HS-27A (cell line): ENCODE measurements at places on chromosomes 5 and 9.

DNA sequence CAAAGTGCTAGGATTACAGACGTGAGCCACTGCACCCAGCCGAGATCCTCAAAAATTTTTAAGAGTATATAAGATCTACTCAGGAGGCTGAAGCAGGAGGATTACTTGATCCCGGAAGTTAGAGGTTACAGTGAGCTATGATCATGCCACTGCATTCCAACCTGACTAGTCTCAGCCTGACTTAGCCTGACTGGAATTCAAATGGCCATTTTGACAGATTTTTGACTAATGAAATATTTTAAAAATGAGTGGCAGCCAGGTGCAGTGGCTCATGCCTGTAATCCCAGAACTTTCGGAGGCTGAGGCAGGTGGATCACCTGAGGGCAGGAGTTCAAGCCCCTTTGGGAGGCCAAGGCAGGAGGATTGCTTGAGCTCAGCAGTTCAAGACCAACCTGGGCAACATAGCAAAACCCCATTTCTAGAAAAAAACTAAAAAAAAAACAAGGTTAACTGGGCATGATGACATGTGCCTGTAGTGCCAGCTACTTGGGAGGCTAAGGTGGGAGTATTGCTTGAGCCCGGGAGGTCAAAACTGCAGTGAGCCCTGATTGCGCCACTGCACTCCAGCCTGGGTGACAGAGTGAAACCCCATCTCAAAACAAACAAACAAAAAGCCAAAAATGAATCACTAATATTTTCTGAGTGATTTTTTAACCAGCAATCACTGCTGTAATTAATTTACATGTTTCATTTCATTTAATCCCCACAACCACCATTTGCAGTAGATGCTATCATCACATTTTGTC lies 16.6 kb downstream of the ATOX1 start:
- peak; percentile 57 for DNase-seq

DNA sequence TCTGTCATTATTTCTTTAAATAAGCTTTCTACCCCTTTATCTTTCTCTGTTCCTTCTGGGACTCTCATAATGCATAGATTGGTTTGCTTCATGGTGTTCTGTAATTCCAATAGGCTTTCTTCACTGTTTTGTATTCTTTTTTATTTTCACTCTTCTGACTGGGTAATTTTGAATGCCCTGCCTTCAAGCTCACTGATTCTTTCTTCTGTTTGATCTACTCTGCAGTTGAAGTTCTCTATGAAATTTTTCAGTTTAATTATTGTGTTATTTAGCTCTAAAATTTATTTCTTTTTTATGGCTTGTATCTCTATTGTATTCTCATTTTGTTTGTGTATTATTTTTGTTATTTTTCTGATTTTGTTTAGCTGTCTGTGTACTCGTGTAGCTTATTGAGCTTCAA lies 89.3 kb upstream of the SLCO4C1 start:
- DNase-seq = no peak

GRCh38 chr5:88195636-88196035 lies 73.0 kb downstream of the TMEM161B start:
- no peak for DNase-seq

DNA sequence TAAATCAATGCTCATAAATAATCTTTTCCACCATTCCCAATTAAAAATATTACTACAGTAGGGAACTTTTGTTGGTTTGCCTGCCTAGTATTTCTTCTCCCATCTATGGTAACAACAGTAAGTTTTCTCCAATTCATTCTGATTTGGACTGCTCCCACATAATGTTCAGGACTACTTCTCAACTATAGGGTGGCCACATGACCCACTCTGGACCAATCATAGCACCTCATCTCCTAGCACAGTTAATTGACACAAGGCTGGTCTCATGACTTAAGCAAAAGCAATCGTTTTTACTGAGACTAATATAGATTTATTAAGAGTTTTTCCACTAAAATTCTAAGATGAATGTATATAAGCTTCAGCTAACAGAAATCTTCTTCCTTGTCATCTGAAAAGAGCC lies 28.7 kb upstream of the SLCO6A1 start:
- DNase-seq = no peak

GRCh38 chr5:68141494-68141893 lies 74.1 kb upstream of the PIK3R1 start:
- no peak for DNase-seq

DNA sequence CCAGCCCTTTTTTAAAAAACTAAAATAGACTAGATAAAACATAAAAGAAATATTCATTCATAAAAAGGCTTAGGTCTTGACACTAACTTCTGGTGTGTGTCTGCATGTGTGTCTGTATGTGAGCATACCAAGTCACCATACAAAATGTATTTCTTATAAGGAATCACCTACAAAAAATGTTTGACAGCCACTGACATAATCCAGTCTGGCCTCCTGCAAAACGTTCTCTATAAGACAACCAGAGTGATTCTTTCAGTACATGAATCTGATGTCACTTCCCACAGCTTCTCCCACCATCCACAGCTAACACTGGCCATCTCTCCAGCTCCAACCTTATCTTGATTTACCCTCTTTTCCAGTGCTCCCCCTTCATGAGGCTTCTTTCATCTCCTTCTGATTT lies 192.3 kb downstream of the TLE1 start:
- no peak for DNase-seq

DNA sequence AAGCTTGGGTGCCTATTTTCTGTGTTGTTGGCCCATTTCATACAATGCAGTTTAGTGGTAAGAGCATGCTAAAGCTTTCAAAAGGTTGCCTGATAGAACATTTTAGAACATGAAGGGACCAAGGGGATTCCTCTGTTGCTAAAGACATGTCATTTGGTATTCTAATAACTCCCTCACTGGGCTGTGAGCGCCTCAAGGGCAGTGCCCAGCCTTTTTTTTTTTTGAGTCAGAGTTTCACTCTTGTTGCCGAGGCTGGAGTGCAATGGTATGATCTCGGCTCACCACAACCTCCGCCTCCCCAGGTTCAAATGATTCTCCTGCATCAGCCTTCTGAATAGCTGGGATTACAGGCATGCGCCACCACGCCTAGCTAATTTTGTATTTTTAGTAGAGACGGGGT lies 77.1 kb downstream of the PCSK5 start:
- no peak for DNase-seq

DNA sequence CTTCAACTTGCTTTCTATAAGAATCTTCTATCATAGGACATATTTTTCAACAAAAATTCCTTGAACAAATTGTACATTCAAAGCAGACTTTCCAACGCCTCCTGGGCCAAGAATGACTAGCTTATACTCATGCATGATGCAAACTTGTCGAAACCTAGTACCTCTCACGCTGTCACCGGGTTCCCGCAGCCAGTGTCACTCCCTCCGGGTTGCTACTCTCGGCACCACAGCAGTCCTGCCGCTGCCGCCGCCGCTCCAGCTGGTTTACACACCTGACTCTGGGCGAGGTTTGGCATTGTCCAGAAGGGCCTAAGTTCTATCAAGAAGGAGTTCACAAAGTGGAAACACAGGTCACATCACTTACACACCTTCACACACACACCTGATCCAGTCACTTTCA lies 244.4 kb downstream of the ADAMTSL1 start:
- no peak for DNase-seq

- no peak for DNase-seq
These were observed 389.4 kb downstream of the TRIM36 start for GRCh38 chr5:114780290-114780689.

- DNase-seq = no peak
These were observed 20.7 kb downstream of the MAPK9 start for GRCh38 chr5:180271221-180271620.

GRCh38 chr5:177431317-177432142 lies 5.1 kb downstream of the GRK6 start:
- DNase-seq = no peak

DNA sequence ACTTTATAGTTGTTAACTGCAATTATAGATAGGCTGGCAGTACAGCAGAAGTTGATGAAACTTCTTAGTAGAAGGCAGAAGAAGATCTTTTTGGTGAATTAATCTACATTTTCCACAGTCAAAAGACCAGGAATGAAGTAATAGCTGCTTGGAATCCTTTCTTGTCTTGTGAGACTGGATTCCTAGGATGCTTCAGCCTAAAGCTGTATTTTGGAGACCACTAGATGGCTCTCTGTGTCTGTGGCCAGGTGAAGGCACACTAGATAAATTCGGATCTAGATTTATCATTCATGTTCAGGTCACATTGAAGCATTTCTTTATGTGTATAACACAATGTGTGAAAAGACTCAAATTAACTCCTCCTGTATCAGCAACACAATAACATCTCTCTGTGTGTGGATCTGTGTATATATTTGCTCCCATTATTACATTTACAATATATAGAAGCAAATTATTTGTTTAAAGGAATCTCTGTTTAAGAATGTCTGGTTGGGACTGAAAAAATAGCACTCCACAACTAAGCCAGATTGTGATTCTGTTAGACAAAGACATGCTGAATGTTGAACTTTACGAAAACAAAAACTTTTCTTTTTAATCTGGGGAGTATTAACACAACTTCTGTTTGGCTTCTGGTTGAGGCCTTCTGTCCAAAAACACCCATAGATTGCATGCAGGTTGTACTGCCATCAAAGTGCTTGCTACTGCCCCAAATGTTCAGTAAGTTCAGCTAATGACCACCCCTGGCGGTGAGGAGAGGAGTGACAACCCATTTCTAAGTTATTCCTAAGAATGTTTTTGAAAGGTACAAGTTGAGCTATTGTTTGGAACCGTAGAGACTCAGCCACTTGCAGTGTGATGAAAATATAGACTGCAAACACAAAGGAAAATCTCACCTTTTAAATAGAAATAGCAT lies 10.6 kb downstream of the GRIN3A start:
- no peak for DNase-seq
